ENCODE measurements at places on chromosomes 5 and 9.

DNA sequence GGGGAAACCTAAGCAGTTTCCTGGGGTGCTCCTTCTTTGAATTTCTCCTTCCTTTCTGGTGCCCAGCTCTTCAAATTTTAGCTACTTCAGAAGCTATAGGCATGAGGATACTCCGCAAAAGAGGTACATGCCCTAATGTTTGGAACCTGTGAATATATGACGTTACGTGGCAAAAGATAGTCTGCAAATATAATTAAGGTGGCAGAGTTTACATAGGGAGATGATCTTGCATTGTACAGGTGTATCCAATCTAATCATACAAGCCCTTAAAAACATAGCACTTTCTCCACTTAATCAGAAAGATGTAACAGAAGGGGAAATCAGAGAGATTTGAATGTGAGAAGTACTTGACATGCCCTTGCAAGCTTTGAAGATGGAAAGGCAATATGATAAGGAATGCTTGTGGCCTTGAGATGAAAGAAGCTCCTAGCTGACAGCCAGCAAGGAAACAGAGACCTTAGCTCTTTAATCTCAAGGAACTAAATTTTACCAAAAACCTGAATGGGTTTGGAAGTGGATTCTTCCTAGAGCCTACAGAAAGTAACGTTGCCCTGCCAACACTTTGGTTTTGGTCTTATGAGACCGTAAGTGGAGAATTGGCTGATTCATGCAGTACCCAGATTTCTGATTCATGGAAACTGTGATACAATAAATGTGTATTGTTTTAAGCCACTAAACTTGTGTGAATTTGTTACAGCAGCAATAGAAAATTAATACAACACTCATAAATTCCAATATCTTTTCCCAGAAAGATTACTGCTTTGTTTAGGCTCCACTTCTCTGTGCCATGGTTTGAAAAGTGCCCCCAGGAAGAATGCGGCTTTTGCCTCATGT is 268.4 kb downstream of the FAM170A start:
- no peak for DNase-seq

- no peak for DNase-seq
Observed at GRCh38 chr5:59479086-59479485, 414.4 kb downstream of the PDE4D start.

DNA sequence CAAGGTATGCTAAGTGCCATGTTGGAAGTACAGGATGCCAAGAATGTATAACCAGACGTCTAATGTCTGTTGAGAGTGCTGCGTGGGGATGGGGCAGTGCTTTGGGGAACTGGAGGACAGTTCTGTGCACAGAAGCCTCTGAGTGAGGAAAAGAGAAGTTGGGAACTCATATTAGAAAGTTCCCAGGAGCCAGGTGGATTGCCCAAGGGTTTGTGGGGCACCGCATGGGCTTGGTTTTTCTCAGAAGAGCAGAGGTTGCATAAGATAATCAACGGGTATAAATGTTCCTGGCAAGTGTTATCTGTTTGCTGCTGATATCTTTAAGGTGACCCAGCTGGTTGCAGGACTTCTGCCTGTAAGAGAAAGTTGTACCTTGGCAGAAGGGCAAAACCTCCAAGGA is 13.1 kb downstream of the HRH2 start:
- DNase-seq: no peak

- DNase-seq: no peak
Observed at GRCh38 chr5:127038550-127038949, 8.2 kb upstream of the MARCHF3 start.

GRCh38 chr5:122996091-122996490 is 40.4 kb downstream of the PPIC start:
- DNase-seq: no peak

- no peak for DNase-seq
Observed at GRCh38 chr5:40651201-40651600, 28.5 kb upstream of the PTGER4 start.

DNA sequence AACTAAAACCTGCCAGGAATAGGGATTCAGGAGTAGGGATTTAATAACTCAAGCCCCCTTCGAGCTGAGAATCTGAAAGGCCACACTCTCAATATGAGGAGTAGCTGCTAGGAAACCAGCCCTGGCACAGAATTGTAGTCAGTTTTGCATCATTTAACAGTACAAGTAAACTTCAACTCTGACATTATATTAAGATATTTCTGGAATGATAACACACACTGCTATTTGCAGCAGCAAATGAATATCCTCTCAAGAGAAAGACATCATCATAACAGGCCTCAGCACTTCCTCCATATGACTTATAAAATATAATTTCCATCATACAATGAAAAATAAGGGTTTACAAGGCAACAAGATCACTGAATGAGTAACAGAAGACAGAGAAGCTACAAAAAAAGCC is 138.2 kb upstream of the RFX3 start:
- no peak for DNase-seq

DNA sequence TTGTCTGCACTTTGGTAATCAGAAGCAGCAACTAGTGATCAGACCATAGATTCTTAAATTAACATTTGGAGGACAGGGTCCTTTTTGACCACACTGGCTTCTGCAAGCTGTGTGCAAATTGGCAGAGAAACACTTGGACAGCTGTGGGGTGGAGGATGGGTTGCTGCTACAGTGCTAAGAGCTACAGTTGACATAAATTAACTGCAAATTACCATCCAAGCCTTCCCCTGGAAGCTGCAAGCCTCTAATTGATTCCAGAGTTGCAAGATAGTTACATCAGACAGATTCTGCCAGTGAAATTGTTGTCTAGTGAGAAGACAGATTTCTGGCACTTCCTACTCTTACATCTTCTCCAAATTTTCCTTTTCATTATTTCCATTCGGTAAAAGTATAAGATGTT is 517.7 kb downstream of the DIRAS2 start:
- no peak for DNase-seq
